ENCODE measurements at places on chromosomes 16 and 17. TPM values are rescaled to one million over a fixed set of nuclear protein-coding genes. Genes with fewer than 3 reads are reported as not detected.

Gene FAM20A
- 0.19 TPM for total RNA-seq

Gene NUFIP2
- 73.0 TPM for total RNA-seq

Gene PERCC1
- 3.4 TPM for total RNA-seq

Gene ANKRD40CL
- total RNA-seq, result not detected

Gene EME1
- total RNA-seq, result 2.2 TPM

Gene PPP1R1B
- total RNA-seq, result not detected

Gene ARHGAP23
- total RNA-seq, result 0.24 TPM

Gene C17orf107
- total RNA-seq, result 5.9 TPM

Gene VWA3A
- 0.84 TPM for total RNA-seq

Gene CARHSP1
- 123 TPM for total RNA-seq

Gene SMG6
- 45.6 TPM for total RNA-seq

Gene ABCC11
- 0.08 TPM for total RNA-seq

Gene KRT12
- total RNA-seq, result not detected

Gene SLC16A5
- 24.5 TPM for total RNA-seq

Gene ENPP7
- not detected for total RNA-seq

Gene LLGL2
- total RNA-seq, result 55.7 TPM

Gene CMTM4
- 1.7 TPM for total RNA-seq

Gene PTRH2
- 7.7 TPM for total RNA-seq

Gene DNAAF1
- total RNA-seq, result not detected

Gene SMARCD2
- 109 TPM for total RNA-seq

Gene CYB5B
- 148 TPM for total RNA-seq

Gene HEXD
- total RNA-seq, result 142 TPM

Gene PPY
- not detected for total RNA-seq

Gene CCDC78
- total RNA-seq, result 2.6 TPM

Gene HOXB5
- total RNA-seq, result not detected

Gene MRM3
- total RNA-seq, result 20.3 TPM

Gene C17orf75
- total RNA-seq, result 22.0 TPM

Gene HID1
- 25.2 TPM for total RNA-seq

Gene PPP1R27
- total RNA-seq, result not detected

Gene SLC16A13
- total RNA-seq, result 4.4 TPM
